T-helper 17 cell (primary cell): ENCODE measurements at places on chromosomes 4 and X.

GRCh38 chr4:142402156-142402555 is 443.9 kb downstream of the INPP4B start:
- no peak for DNase-seq

- peak; percentile 67 for DNase-seq
Observed at GRCh38 chr4:158722917-158723793, at the start of gene PPID. Gene PPID, minus strand, starts transcription at chr4:158723396. Its CDS starts 108 bp downstream, at chr4:158723288.

DNA sequence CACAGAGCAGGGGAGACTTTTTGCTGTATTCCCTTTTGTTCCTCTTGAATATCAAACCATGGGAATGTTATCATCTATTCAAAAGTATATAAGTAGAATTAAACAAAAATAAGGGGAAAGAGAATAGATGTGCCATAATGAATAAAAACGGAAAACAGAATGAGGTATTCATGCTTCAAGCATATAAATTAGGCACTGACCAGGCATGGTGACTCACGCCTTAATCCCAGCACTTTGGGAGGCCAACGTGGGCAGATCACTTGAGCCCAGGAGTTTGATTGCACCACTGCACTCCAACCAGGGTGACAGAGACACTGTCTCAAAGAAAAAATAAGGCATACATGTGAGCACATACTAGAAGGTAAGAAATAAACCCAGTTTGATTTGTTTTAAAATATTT is 16.3 kb upstream of the NEUROG2 start:
- DNase-seq: no peak

DNA sequence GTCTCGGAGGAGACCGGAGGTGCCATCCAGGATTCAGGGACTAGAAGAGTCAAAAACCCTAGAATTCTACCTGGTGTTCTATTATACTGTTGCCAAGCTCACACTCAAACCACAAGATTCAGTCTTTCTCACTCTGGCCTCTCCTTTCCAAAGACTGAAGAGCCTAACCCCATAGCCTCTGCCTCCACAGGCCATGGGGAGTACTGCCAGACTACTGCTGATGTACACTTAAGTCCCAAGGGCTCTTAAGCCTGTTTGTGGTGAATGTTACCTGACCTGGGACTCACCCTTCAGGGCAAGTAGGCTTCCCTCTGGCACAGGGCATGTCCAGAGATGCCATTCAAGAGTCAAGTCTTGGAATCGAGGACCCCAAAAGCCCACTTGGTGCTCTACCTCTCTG is 58.9 kb upstream of the IRS4 start:
- no peak for DNase-seq

GRCh38 chrX:68703369-68703768 is 55.9 kb downstream of the STARD8 start:
- no peak for DNase-seq

DNA sequence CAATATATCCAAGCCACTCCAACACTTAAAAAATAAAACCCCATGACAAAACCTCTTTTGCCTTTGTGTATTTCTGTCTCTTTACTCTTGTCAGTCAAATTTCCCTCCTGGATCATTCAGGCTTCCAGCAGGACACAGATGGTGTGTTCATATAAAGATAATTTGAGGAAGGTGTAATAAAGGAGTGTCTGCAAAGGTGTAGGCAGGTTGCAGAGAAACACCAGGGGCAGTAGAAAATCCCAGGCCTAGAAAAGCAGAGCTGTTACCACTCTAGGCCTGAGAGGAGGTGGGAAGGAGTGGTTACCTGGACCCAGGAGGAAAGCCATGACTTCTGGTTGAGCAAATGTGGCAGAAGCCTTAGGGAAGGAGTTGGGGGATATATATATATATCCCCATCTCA is 28.8 kb downstream of the CHRNA9 start:
- no peak for DNase-seq

- no peak for DNase-seq
Observed at GRCh38 chr4:186216465-186217024, 10.8 kb upstream of the KLKB1 start.

DNA sequence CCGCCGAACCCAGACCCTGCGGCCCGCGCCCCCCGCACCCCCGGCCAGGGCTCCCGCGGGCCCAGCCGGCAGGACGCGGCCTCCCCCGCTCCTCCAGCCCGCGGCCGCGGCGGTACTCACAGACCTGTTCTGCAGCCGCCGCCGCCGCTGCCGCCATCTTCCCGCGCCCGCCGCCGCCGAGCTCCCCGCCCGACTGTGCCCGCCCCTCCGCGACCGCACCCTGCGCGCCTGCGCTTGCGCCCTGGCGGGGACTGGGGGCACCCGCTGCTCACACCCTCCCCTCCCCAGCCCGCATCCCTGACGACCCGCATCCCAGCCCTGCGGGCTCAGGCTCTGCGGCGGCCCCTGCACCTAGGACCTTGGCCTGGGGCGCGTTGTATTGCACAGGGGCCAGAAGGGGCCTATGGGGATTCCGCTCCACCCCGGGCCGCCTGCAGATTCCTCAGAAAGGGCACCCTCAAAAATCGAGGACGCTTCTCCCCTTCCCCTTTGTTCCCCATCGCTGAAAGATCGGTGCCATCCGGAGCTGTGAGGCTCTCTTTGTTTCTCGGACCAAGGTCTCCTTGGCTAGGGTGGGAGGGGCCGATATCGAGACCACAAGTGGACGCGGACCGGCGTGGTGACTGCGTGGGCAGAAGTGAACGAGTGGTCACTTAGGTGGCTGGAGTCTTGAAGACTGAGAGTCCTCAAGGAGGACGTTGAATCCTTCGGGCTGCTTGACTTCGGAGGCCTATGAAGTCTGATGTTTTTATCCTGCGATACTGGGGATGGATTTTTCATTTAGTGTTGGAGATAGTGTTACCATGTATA is at the start of gene SGCB:
TSS of gene SGCB (minus strand) at position 197 of the 810 bp plus-strand sequence. CDS start at position 157, 40 bp downstream.
- DNase-seq: peak; percentile 69

- no peak for DNase-seq
Observed at GRCh38 chrX:70444326-70444945, at the start of gene DLG3. Gene DLG3, plus strand, starts transcription at chrX:70444835. Its CDS starts 367 bp downstream, at chrX:70445202.

- no peak for DNase-seq
Observed at GRCh38 chr4:47711646-47712045, 126.2 kb downstream of the CORIN start.

- DNase-seq: no peak
Observed at GRCh38 chrX:3129256-3129655, 88.0 kb downstream of the ARSF start.

GRCh38 chr4:126697748-126698147 is 935.0 kb upstream of the INTU start:
- DNase-seq: no peak

DNA sequence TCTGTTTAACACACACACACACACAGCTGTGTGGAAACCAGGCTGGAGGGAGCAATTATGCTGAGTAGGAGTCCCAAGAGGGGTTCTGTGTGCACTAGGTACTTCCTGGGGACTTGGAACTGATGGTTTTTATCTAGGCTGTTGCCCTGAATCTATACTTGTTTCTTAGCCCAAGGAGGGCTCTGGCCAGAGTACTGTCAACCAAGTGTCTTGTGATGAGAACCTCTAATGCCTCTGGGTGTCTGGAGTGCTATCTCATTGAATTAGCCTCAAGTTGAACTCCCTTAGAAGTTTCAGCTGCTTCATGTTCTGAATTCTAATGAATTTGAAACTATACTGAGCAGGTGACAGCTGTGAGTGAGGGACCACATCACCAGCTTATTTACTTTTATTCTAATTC is 16.6 kb downstream of the ARHGAP24 start:
- DNase-seq: no peak

DNA sequence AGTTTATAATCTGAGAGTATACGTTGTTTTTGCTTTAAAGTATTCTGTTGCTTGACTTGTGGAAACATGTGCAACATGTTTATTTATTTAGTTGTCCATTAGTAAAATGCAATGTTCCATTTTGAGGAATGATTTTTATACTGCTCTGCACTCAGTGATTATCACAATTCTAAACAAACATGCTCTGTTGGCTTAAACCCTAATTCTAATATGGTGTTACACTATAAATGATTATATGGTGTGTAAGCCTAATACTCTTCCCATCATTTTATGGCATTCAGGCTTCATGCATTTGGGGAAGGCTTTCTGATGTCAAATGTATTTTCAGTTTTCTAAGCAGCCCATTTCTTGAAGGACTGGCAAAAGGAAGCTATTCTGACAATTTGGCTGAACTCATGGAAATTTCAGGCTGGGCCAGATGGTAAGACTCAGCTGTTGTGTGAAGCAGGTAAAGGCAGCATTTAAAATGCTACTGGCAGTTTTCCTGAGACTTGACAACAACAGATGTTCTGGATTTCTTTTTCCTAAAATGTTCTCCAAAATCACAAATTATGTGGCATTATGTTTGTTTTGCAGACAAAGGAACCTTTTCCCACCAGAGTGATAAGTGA is 336.7 kb upstream of the GNPDA2 start:
- DNase-seq: no peak

- no peak for DNase-seq
Observed at GRCh38 chr4:128793859-128794672, 15.4 kb upstream of the JADE1 start.

DNA sequence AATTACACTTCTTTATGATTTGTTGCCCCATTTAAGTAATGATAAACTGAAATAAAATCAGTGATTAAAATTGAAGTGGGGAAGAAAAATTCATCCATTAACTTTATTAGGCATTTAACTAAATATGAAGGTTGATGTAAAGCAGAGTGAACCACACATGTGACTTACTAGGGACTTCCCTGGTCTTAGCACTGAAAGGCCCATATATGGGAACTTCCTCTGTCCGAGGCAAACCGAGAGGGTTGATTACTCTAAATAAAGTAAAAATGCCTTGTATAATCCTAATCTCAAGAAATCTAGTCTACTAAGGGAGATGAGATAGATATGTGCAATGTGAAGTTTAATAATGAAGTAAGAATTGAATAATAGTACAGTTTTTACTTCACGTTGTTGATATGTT is 403.9 kb upstream of the RPS6KA3 start:
- no peak for DNase-seq

- no peak for DNase-seq
Observed at GRCh38 chr4:150033901-150034300, 44.3 kb upstream of the DCLK2 start.

GRCh38 chrX:112341598-112341997 is 259.0 kb upstream of the TRPC5 start:
- no peak for DNase-seq

GRCh38 chr4:12399781-12400180 is 971.1 kb upstream of the HS3ST1 start:
- DNase-seq: no peak

GRCh38 chr4:148653681-148654080 is 211.5 kb upstream of the NR3C2 start:
- DNase-seq: no peak
